PC-9 (cell line): ENCODE measurements at places on chromosomes 11 and 22.
A peak's percentile ranks its signal among the peaks of the same experiment; 100 is the strongest.

- H3K4me3 ChIP-seq: no peak overlapping the region
- no peaks in the 10 kb centered on the region for H3K27me3 ChIP-seq
- H3K36me3 ChIP-seq: no peaks in the 10 kb centered on the region
- no peaks in the 10 kb centered on the region for H3K4me1 ChIP-seq
- no peak for DNase-seq
These were observed 89.0 kb downstream of the SHANK2 start for GRCh38 chr11:71163371-71163770.

DNA sequence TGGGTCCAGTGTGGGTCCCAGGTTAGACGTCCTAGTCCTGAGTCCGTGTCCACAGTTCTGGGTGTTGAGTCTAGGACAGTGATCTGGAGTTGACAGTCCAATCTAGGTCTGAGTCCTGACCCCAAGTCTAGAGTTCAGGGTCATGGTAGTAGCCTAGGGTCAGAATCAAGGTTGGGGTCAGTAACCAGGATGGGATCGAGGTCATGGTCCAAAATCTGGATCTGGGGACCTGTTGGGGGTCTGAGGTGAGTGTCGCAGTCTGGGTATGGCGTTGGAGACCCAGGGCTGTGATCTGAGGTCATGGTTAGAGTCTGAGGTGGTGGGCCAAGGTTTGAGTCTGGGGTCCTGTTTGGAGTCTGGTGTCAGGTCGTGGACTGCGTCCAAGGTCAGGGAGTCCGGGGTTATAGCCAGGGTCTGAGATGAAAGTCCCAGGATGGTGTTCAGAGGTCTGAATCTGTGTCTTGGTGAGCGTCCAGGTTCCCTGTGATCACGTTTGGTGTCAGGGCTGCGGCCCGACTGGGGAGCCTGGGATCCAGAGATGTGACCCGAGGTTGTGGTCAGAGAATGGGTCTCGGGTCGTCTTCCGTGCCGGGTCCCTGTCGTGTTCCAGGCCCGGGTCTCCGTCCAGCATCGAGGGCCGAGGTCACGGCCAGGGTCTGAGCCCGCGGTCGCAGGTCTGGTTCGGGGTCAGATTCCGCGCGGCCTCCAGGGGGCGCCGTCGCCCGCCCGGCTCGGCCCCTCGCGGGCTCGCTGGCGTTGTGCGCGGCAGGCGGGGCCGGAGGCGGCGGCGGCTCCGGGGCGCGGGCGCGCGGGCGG, 432 bp upstream of the GRK2 start:
- H3K36me3 ChIP-seq: 0 out of 2 replicates have a peak, but pooled peaks cover 7% of the 10 kb centered on the region
- no peaks in the 10 kb centered on the region for H3K27me3 ChIP-seq
- no peak overlapping the region for H3K27ac ChIP-seq
- H3K4me3 ChIP-seq: peak overlapping the region; percentile 32; the same call in 1 of the 2 replicates

DNA sequence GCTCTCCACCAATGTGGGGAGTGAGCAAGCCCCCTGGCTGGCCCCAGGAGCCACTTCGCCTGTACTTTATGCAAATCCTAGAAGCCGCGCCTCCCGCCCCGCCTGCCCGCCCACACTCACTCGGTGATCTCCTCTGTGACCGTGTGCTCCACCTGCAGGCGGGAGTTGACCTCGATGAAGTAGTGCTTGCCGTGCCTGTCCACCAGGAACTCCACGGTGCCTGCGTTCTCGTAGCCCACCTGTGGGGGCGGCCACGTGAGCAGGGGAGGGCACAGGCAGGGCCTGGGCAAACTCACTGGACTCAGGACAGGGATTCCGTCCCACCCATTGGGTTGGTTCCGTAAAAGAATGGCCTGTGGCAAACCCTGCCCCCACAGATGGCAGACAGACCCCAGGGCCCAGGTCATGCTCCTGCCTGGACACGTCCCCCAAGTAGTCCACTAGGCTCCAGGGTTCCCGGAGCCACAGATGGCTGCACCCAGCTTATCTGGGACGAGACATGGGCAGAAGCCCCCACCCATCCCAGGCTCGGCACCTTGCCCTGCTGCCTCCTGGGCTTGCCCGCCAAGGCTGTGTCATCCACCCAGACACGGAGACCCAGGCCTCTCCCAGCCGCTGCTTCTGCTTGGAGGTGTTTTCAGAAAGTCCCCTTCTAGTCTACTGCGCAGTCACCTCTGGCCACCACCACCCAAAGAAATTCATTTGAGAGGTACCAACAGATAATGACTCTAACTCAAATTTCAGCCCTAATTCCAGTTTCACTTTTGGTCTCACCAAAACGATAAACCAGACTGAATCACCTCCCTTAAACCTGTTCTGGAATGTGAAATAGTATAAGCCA, 12.1 kb downstream of the LRFN4 start:
- no peak overlapping the region for H3K4me3 ChIP-seq
- H3K27ac ChIP-seq: no peak overlapping the region
- no peaks in the 10 kb centered on the region for H3K36me3 ChIP-seq
- no peaks in the 10 kb centered on the region for H3K27me3 ChIP-seq
- H3K4me1 ChIP-seq: peaks cover 5% of the 10 kb centered on the region; the same call in 1 of the 2 replicates

- peak; percentile 60 for DNase-seq
- H3K4me1 ChIP-seq: no peaks in the 10 kb centered on the region
These were observed 22.7 kb upstream of the GRAMD1B start for GRCh38 chr11:123407130-123407995.

- DNase-seq: no peak
- H3K27ac ChIP-seq: no peak overlapping the region
- H3K27me3 ChIP-seq: no peaks in the 10 kb centered on the region
- H3K4me1 ChIP-seq: no peaks in the 10 kb centered on the region
- H3K36me3 ChIP-seq: no peaks in the 10 kb centered on the region
These were observed 80.3 kb upstream of the IZUMO1R start for GRCh38 chr11:94224078-94224477.

GRCh38 chr22:44369916-44370801, 57.4 kb upstream of the SHISAL1 start:
- no peak overlapping the region for H3K27ac ChIP-seq
- DNase-seq: peak; percentile 1
- H3K27me3 ChIP-seq: no peaks in the 10 kb centered on the region
- no peaks in the 10 kb centered on the region for H3K36me3 ChIP-seq
- no peaks in the 10 kb centered on the region for H3K4me1 ChIP-seq
